ENCODE measurements at places on chromosomes 12 and 14. TPM values are rescaled to one million over a fixed set of nuclear protein-coding genes. Genes with fewer than 3 reads are reported as not detected.

The TPPP2 gene
- polyA plus RNA-seq: 0.71 TPM

The MFAP5 gene
- 1.9 TPM for polyA plus RNA-seq

The B4GALNT1 gene
- 45.7 TPM for polyA plus RNA-seq

The DLGAP5 gene
- polyA plus RNA-seq: 8.7 TPM

The ADGRD1 gene
- polyA plus RNA-seq: 9.9 TPM

The ASCL1 gene
- polyA plus RNA-seq: 46.1 TPM

The SPIC gene
- not detected for polyA plus RNA-seq

The B4GALNT3 gene
- polyA plus RNA-seq: 4.4 TPM

The LRRC23 gene
- 25.1 TPM for polyA plus RNA-seq

The BEGAIN gene
- 19.4 TPM for polyA plus RNA-seq

The DHRS2 gene
- polyA plus RNA-seq: 2.0 TPM

The WNT1 gene
- polyA plus RNA-seq: 2.9 TPM

The HSPB8 gene
- 31.2 TPM for polyA plus RNA-seq

The GPR137C gene
- polyA plus RNA-seq: 31.2 TPM

The SLC25A47 gene
- not detected for polyA plus RNA-seq

The MBIP gene
- 32.0 TPM for polyA plus RNA-seq

The SLCO1A2 gene
- 10.8 TPM for polyA plus RNA-seq

The HHIPL1 gene
- polyA plus RNA-seq: 6.2 TPM

The KIF5A gene
- polyA plus RNA-seq: 224 TPM

The KRT72 gene
- polyA plus RNA-seq: 0.51 TPM
